ACHN (cell line): ENCODE measurements at places on chromosomes 3 and 15.

- peak; percentile 6 for DNase-seq
These were observed 156.2 kb downstream of the CLSTN2 start for GRCh38 chr3:140091143-140091542.

DNA sequence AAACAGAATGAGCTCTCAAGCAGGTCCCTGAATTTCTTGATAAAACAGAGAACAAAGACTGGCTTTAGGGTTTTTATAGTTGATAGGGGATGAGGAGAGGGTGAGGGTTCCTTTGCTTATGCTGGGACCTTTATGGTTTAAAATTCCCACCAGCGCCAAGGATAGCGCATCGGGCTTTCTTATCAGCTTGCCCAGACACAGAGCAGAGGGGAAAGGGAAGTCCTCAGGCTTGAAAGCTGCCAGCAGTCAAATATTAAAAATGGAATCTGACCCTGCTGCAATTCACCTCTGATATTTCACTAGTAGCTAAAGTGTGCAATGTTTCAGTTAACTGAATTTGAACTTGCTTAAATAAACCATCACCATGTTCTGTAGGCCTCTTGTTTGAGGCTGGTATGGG is 55.0 kb upstream of the EPHA3 start:
- DNase-seq = no peak

DNA sequence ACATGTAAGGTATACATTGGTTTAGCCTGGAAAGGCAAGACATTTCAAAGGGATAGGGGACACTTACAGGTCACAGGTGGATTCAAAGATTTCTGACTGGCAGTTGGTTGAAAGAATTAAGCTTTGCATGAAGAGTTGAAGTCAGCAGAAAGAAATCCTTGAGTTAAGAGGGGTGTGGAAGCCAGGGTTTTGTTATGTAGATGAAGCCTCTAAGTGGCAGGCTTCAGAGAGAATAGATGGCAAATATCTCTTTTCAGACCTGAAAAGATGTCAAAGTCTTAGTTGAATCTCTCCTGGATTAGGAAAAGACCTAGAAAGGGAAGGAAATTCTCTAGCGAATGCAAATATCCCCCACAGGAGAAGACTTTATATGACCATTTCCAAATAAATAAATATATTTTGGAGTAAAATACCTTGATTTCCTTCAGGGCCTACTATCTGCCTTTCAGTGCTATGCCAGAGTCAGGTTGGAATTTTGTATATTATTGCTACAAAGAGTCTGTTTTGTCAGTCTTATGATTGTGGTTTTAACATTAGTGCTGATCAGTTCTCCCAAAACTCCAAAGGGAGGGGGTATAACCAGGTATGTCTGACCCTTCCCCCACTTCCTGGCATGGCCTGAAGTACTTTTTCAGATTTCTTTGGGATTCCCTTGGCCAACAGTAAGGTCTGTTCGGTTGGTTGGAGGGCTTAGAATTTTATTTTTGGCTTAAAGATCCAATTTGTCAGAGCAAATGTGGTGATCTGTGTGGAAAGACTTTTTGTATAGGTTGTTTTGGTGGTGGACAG is 286.4 kb downstream of the LRTM1 start:
- DNase-seq = no peak

GRCh38 chr3:149090461-149090860 is 4.1 kb upstream of the HLTF start:
- no peak for DNase-seq

- DNase-seq = peak; percentile 40
These were observed 33.6 kb downstream of the TMEM212 start for GRCh38 chr3:171876680-171877147.

DNA sequence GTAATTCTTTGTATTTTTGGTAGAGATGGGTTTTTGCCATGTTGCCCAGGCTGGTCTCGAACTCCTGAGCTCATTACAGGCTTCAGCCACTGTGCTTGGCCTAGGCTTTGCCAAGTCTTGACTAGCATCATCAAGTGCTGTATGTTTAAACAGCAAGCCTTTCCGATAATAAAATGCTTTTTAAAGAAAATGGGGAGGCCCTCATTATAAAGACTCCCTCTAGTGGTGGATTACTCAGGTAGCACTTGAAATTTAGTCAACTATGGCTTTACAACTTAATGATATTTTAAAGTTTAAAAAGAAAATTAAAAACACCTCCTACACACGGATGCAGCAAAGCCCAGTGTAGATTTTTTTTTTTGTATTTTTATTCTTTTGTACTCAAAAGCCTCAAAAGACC is 213.6 kb downstream of the GAP43 start:
- peak; percentile 36 for DNase-seq

DNA sequence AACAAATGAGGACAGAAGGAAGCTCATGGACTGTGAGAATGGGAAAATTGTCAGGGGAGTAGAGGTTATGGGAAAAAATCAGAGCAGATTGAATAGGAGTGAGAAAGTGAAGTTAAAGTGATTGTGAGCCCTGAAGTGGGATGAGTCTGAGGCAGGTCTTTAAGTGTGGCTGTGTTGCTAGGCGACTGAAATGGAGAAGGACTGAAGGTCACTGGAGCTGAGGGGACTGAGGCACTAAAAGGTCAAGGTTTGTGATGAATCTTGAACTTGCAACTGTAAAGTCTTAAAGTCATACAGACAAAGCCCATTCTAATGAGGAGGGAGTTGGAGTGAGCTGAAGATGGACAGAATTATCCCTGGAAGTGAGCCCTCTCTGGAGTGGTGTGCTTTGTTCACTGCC is 518.9 kb downstream of the TUSC7 start:
- no peak for DNase-seq

GRCh38 chr3:49163609-49164008 is 2.5 kb downstream of the CCDC71 start:
- no peak for DNase-seq

DNA sequence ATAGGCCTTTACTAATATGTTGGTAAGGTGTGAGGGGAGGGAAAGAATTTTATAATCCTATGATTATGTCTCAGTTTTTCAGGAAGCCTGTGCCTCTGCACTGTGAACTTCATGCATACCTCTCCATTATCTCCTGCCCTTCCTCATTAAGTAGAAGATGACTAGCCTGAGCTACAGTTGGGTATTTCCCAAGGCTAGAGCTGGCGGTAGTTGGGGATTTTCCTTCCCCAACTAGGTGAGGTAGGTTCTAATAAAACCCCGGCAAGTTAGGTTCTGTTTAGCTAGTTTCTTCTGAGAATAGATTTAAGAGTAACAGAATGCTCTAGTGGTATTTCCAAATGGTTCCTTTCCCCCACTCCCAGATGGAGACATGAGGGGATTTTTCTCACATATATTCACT is 414.5 kb downstream of the GRM7 start:
- no peak for DNase-seq

- no peak for DNase-seq
These were observed 97.3 kb downstream of the SPATA16 start for GRCh38 chr3:173043757-173044156.

- no peak for DNase-seq
These were observed 65.7 kb upstream of the IL12A start for GRCh38 chr3:159922861-159923312.

DNA sequence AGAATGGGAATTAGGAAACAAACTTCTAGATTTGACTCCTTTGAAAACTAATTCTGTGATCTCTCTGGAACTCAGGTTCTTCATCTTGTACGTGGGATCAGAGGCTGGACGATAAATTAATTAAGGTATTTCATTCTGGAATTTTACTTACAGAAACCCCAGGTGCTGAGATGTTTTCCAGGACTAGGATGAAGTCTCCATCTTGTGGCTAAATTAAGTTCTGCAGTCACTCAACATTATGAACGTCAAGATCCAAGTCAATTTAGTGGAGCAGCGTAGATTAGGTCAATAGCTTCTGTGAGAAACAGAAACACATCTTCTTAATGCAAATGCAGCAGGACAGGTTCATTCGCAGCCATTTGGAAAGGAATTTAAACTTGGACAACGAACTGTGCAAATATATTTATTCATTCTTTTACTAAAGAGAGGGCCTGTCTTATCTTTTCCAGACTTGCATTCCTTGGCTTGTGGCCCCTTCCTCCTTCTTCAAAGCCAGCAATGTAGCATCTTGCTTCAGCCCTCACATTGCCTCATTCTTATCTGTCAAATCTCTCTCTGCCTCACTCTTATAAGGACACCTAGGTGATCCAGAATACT is 26.7 kb upstream of the TMC3 start:
- peak; percentile 37 for DNase-seq

- DNase-seq = peak; percentile 6
These were observed 137.4 kb downstream of the NR1I2 start for GRCh38 chr3:119918992-119919933.

DNA sequence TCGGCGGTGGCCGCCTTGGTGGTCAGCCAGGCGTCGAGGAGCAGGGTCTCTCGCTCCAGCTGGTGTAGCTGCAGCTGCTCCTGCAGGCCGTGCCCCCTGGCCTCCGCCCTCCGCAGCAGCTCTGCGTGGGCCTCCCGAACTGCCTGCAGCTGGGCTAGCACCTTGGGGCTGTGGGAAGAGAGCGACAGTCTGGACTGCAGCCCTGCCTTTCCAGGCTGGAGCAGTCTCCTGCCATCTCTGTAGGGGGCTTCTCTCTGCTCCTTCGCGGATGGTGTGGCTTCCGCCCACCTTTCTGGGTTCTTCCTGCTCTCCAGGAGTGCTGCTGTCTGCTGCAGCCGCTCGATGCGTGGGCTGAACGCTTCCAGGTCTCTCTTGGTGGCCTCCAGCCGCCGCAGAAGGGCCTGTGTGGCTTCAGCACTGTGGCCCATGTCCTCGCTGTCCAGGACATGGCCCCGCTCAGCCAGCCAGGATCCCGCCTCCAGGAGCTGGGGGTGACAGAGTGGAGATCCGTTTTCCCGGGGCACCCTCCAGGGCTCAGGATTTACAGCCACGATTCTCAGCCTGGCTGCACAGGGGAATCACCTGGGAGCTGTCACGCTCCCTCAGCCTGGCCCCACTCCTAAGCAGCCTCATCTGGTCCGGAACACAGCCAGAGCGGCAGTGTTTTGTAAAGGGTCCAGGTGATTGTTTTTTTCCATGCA is 16.8 kb downstream of the PLA2G4B start:
- no peak for DNase-seq

GRCh38 chr3:60045686-60046085 is 995.9 kb upstream of the CFAP20DC start:
- no peak for DNase-seq

GRCh38 chr3:72488738-72489035 is 359.6 kb downstream of the SHQ1 start:
- peak; percentile 90 for DNase-seq

DNA sequence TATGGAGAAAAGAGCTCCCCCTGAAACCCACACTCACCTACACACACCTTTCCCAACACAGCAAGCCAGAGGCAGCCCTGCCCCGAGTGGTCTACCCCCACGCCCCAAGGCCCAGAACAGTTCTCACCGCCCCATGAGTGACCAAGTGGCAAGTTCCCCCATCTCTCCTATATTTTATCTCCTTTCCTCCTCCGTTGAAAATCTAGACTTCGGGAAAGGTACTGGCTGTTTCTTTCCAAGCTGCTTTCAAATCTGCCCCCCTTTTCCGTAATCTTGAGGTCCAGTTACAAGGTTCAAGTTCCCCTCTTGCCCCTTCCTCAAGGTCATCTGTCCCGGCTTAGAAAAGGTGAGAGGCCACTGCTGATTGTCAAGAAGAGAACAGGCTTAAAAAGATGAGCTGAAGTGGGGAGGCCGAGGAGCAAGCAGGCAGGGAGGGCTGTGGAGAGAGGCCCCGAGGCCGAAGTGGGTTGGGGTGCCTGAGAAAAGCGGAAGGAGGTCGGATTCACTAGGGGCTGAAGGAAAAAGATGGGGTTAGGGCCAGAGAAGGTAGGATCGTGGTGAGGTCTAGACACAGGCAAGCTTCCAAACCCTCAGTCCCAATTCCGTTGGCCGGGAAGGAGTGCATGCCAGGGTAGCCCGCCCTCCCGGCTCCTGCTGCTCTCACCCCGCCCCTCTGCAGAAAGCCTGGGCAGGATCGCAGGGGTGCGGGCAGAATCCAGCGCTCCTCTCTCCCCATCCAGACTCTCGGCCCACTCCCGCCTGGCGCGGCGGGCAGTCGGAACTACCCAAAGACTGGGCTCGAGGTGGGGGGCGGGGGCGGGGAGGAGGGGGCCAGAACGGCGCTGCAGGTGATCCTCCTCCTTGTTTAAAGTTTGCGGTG is 1.7 kb downstream of the SEMA5B start:
- no peak for DNase-seq

DNA sequence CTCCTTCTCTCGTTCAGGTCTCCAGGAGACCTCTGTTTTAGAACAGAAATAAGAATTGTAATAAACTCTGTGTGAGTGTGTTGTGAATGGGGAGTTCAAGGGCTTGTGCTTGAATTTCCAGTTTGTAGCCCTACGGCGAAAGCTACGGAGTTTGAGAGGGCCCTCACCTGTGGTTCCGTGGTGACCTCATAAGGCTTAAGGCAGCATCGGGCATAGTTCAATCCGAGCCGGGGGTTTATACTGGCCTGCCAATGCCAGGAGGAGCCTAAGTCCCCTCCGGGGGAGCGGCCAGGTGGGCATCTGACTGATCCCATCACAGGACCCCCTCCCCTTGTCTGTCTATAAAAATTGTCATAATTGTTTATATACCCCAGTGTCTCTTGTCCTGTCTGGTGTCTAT is 43.7 kb downstream of the ZBTB11 start:
- no peak for DNase-seq

DNA sequence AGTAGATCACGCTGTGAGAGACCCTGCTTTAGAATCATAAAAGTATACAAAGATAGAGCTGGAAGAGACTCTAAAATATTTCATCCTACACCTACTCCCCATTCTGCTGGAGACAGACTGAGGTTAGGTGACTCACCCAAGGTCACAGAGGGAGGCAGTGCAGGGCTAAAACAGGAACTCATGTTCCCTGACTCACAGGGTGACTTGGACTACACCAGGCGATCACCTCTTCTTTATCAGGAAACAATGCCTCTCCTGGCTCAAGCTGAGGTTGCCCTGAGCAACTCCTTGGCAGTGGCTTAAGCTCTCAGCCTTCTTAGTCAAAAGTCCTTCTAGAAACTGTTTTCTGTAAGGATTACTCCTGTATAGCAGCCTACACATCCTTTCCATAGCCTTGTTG is 26.4 kb upstream of the TNFAIP8L3 start:
- peak; percentile 75 for DNase-seq

DNA sequence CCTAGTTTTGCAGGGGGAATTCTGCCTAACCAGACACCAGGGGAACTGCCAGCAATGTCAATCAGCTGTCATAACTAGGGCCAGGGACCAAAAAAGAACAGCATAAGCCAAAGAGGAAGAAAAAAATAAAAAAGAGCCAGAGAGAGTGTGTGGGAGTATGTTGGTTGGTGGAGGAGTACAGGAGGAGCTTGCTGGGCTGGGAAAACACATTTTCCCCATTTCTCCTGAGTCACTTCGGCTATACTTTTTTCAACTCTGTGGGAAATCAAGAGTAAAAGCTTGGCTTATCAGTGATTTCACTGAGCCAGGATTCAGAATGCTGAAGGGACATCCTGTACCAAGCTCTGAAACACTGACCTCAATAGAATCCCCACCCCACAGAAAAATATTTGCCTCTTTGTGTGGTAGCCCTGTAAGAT is 144.7 kb upstream of the DPH6 start:
- DNase-seq = no peak

DNA sequence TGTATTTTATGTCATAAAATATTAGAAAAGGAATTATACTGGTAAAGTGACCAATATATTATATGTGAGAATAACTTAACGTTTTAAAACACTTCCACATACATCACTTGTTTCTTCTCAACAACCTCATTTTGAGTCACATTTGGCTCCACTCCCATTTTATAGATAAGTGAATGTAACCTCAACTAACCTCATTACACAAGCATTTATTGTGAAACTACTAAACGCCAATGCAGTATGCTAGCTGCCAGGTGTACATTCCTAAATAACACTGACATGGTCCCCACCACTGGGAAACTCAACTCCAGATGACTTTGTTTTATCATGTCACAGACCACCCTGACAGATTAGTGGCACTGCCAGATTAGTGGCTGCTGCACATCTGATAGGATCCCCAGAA is 249.7 kb upstream of the CNTN4 start:
- no peak for DNase-seq
